Activated naive CD8-positive, alpha-beta T cell treated with anti-CD3 and anti-CD28 coated beads for 36 hours (primary cell): ENCODE measurements at places on chromosomes 2 and 18. TPM values are rescaled to one million over a fixed set of nuclear protein-coding genes. Genes with fewer than 3 reads are reported as not detected.

DNA sequence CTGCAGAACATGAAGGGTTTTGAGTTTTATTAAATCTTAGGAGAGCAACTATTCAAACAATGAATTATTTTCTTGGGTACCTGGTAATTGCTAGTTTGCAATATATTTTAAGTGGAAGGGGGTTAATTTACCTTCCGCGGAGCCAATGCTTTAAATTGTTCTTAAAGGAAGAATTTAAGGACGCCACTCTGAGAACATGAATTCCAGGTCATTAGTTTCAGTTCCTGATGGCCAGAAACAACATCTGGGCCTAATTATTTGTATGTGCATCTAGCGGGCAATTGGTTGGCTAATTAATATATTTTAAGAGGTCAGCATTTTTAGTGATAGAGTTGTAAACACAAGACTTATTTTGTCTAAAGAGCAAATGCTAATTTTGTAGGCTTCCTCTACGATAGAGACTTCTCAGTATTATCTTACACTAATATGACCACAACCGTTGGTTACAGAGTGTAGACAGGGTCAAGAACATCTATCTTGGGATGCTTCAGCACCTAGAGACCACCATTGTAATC, 40.8 kb downstream of the CCBE1 start:
- no peak for DNase-seq

DNA sequence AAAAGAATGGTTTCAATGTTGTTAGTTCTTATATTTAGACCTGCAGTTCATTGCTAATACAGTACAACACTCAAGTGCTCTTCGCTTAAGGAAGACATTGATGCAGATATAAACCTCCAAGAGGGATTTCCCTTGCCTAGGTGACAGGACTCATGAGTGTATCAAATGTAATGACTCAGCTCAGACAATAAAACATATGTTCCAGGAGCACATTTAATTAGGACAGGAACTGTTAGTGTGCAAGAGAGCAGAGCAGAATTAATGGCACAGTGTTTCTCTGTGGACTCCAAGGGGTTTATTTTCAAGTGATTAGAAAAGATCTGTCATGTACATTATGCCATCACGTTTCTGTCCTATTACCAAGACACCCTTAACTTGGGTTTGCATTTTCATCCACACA, 375.0 kb downstream of the LRRTM4 start:
- no peak for DNase-seq

GRCh38 chr2:206873423-206873822, 65.9 kb upstream of the CPO start:
- no peak for DNase-seq

DNA sequence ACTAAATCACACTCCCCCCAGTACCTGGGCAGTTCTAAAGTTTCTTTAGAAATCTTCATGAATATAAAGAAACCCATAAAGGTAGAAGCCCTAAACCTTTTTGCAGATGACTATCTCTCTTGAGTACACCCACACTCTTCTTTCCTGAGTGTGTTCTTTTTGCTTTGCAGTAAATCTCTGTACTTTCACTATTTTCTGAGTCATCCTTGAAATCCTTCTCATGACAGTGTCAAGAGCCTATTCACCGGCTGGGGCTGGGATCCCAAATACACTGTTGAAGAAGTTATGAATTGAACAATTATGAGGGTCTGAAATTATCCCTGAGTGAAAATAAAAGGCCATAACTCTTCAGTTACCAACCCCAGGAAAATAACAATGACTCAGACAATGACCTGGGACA, 133.9 kb upstream of the CCDC195 start:
- no peak for DNase-seq

- DNase-seq = no peak
These were observed 23.9 kb downstream of the PMAIP1 start for GRCh38 chr18:59923539-59924196.

Gene DUSP19
- total RNA-seq = 2.0 TPM

Gene POMC
- 6.3 TPM for total RNA-seq

Gene SP5
- not detected for total RNA-seq

Gene DYSF
- 4.3 TPM for total RNA-seq

- DNase-seq = no peak
These were observed 254.7 kb downstream of the HDAC4 start for GRCh38 chr2:239146011-239146641.

- DNase-seq = no peak
These were observed 909.6 kb downstream of the DSC3 start for GRCh38 chr18:30132959-30133358.

DNA sequence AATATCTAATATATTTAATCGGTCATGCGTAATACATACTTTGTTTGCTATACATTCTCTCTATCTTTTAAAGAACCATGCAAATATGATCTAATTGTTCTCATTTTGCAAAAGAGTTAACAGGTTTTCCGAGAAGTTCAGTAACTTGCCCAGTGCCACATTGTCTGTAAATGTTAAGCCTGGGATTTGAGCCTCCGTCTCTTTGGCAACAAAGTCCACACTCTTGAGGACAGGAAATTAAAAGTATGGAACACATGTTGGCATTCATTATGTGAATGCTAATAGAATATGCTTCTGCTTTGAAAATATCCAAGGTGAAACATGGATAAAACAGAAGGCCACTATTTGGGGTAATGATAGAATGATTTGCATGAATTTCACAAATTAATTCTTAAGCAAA, 85.2 kb downstream of the LRP1B start:
- no peak for DNase-seq

DNA sequence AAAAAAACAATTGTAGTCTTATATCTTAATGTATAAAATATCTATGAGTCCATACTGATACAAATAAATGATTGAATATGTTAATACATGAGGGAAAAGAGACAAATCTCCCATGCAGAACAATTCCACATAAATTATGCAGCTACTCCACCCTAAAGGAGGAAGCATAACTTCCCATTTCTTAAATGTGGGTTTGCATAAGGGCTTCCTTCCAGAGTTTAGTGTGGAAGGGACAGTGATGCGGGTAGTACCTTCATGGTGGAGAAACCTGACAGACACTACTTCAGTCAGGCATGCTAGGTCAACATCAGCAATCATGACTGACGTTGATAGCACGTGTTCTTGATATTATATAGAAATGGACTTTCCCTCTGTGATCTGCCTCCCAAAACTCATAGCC, 146.9 kb upstream of the STON1 start:
- no peak for DNase-seq

Gene NT5DC4
- total RNA-seq = not detected

Gene SMYD1
- total RNA-seq = not detected

DNA sequence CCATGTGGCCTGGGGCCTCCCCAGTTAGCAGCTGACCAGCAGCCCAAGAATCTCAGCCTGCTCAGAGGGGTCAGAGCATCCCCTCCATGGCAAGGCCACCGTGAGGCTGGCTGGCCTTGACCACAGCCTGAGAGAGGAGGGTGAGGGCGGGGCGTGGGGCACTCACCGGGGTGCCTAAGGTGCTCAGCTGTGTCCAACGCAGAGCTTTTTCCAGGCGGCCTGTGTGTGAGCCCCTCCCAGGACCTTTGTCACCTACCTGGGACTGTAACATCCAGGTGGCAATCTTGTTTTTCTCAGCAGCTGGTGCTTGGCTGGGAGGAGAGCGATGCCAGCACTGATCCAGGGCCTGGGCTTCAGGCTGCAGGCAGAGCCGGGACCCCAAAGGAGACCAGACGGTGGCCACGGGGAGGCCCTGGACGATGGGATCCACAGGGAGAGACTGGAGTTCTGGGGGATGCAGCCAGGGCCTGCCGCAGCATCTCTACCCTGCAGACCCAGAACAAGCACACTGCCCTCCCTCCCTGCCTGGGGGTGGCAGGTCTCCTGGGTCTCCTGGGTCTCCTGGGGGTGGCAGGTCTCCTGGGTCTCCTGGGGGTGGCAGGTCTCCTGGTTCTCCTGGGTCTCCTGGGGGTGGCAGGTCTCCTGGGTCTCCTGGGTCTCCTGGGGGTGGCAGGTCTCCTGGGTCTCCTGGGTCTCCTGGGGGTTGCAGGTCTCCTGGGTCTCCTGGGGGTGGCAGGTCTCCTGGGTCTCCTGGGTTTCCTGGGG, 12.3 kb downstream of the SNED1 start:
- no peak for DNase-seq

Gene POTEI
- total RNA-seq = not detected

- DNase-seq = no peak
These were observed 291.5 kb upstream of the FANCL start for GRCh38 chr2:58532641-58533040.

DNA sequence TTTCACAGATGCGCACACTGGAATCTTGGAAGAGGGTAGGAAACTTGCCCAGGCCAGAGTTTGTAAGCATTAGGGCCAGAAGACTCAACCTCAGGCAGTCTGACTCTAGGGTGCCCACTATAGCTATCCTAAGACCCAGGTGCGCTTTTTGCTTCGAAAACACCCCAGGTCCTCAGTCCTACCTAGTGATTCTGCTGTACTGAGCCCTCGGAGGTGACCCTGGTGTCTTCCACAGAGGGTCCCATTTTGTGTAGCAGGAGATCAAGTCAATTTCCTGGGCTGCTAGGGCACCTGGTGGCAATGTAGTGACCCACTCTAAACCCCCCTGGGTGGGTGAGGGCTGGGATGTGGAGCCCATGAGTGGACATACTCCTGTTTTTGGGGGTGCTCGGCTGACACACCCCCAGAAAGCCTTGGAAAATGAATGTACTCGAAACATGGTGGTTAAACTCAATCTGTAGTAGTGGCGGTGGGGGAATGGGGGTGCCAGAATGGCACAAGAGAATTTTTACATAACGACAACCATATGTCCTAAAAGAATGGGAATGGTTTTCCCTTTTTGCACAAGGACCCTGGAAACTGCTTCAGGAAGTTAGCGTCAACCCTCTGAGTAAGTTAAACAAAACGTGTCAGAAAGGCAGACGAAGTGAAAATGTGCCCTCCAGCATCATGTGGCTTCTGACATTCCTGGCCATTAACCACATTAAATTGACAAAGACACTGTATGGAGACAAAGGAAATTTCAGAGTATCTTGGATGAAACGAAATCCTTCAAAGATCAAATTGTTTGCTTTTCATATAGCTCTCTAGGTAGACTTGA, 218.0 kb upstream of the COPS8 start:
- no peak for DNase-seq

GRCh38 chr2:239057533-239057932, 209.6 kb downstream of the TWIST2 start:
- DNase-seq = no peak

Gene RBM43
- total RNA-seq = 4.2 TPM

- peak; percentile 42 for DNase-seq
These were observed 9.5 kb upstream of the ZNF396 start for GRCh38 chr18:35386600-35387100.

Gene TRAF3IP1
- 11.0 TPM for total RNA-seq
